ENCODE measurements at places on chromosomes 16 and 17. TPM values are rescaled to one million over a fixed set of nuclear protein-coding genes. Genes with fewer than 3 reads are reported as not detected.

DNA sequence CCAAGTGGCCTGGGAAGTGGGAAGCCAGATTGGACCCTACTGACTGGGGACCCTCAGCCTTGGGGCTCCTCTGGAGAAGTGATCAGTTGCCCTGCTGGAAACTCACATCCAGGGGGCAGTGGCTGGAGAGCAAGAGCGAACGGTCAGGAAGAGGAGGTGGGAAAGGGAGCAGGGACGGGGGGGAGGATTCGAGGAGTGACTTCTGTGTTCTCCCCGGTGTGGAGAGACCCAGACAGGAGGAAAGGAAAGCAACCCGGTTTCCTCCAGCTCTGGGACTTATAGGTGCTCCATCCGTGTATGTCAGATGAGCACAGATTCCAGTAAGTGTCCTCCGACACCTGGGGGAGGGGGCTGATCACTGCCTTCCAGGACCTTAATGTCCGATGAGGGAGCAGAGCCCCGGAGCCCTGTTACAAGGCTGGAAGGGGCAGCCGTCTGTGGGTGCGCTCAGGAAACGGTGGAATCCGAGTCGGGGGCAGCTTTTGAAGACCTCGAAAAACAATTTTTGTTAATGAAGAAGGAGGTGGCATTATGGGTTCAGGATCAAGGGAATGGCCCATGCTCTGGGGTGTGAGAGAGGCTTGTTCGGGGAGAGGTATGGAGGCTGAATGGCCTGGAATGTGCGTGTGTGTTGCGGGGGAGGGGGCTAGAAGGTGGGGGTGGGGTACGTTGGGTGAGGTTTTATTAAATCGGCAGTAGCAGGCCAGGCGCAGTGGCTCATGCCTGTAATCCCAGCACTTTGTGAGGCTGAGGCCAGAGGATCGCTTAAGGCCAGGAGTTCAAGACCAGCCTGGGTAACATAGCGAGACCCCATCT lies 34.8 kb upstream of the NDRG4 start:
- peak overlapping the region; percentile 47 for H3K4me3 ChIP-seq
- H3K4me1 ChIP-seq: peaks cover 12% of the 10 kb centered on the region
- peaks cover 66% of the 10 kb centered on the region for H3K27me3 ChIP-seq
- no peak for DNase-seq

GRCh38 chr16:49564496-49565229 lies 191.1 kb downstream of the C16orf78 start:
- peak overlapping the region; percentile 4 for H3K4me3 ChIP-seq
- no peaks in the 10 kb centered on the region for H3K36me3 ChIP-seq
- H3K4me1 ChIP-seq: no peaks in the 10 kb centered on the region
- no peaks in the 10 kb centered on the region for H3K27me3 ChIP-seq

DNA sequence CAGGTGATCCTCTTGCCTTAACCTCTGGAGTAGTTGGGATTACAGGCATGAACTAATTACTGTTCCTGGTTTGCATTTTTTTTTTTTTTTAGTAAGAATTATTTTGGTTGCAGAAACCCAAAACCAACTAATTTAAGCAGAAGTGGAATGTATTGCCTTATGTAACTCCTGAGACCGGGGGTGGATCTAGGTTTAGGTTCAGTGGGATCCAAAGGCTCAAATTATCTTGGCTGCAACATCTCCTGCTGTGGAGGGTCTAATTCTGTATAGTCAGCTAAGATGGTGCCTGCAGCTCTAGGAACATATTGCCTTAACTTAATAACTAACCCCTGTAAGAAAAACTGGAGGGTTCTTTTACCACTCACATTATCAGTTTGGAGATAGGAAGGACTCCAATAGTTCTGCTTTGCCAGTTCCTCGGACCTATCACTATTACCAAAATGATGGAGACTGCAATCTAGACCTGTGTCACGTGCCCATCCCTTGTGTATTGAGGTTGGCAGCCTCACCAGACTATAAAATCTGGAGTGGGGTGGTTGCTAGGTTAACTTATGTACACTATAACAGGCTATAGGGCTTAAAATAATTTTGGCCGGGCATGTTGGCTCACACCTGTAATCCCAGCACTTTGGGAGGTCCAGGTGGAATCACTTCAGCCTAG lies 8.5 kb downstream of the SNTB2 start:
- no peaks in the 10 kb centered on the region for H3K4me1 ChIP-seq
- no peak overlapping the region for H3K27ac ChIP-seq
- DNase-seq: no peak
- no peaks in the 10 kb centered on the region for H3K27me3 ChIP-seq

DNA sequence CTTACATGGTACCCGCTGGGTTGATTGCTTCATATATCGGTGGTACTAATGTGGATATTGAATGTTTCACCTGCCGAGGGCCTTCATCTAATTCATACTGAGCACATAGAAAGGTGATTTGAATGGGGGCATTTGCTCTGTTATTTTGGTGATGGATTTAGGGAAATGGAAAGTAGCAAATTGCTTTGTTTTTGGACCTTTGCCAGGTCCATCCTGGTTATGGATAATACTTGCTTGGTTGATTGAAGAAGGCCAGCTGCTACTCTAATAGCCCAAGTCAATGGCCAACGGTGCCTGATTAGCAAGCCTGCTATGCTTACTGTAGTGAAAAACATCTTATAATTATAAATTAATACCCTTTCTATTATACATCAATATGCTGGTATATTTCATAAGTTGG lies 253.6 kb downstream of the CDH13 start:
- H3K36me3 ChIP-seq: no peaks in the 10 kb centered on the region
- H3K4me3 ChIP-seq: no peak overlapping the region
- H3K4me1 ChIP-seq: no peaks in the 10 kb centered on the region
- H3K27ac ChIP-seq: no peak overlapping the region
- no peak for DNase-seq
- H3K27me3 ChIP-seq: no peaks in the 10 kb centered on the region

GRCh38 chr16:61871837-61872777 lies 164.1 kb downstream of the CDH8 start:
- H3K27me3 ChIP-seq: no peaks in the 10 kb centered on the region
- H3K27ac ChIP-seq: no peak overlapping the region
- no peak overlapping the region for H3K4me3 ChIP-seq
- H3K36me3 ChIP-seq: no peaks in the 10 kb centered on the region
- no peaks in the 10 kb centered on the region for H3K4me1 ChIP-seq

DNA sequence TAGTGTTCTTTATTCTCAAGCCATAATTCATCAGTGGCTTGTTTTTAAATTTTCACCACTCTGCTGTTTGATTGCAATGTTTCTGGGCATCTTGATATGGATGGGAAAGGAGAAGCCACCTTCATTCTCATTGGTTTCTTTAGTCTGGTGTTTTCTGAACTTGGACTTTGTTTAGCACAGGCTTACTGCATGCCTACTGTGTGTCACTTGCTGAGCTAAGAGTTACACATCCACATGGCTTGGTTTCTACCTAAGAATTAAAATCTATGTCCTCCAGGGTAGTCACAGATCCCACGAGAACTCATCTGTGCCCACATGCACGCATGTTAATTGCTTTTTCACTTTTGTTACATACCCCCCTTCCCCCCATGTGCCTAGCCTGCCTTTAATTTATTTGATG lies 4.6 kb downstream of the CMIP start:
- no peaks in the 10 kb centered on the region for H3K27me3 ChIP-seq
- H3K4me3 ChIP-seq: no peak overlapping the region
- no peak overlapping the region for H3K27ac ChIP-seq
- DNase-seq: no peak
- no peaks in the 10 kb centered on the region for H3K36me3 ChIP-seq

GRCh38 chr16:81493755-81494433 lies 49.3 kb downstream of the CMIP start:
- H3K27ac ChIP-seq: peak overlapping the region; percentile 82
- peak; percentile 85 for DNase-seq
- no peaks in the 10 kb centered on the region for H3K4me1 ChIP-seq
- H3K4me3 ChIP-seq: no peak overlapping the region

- no peak overlapping the region for H3K4me3 ChIP-seq
- no peak for DNase-seq
- H3K27me3 ChIP-seq: no peaks in the 10 kb centered on the region
- no peaks in the 10 kb centered on the region for H3K4me1 ChIP-seq
- H3K36me3 ChIP-seq: no peaks in the 10 kb centered on the region
Observed at GRCh38 chr16:83965444-83966152, 2.4 kb upstream of the NECAB2 start.

GRCh38 chr16:11759997-11760396 lies 17.3 kb upstream of the TXNDC11 start:
- H3K36me3 ChIP-seq: peaks cover 5% of the 10 kb centered on the region
- H3K4me3 ChIP-seq: no peak overlapping the region
- no peak for DNase-seq
- no peak overlapping the region for H3K27ac ChIP-seq

- H3K36me3 ChIP-seq: no peaks in the 10 kb centered on the region
- no peaks in the 10 kb centered on the region for H3K27me3 ChIP-seq
- H3K4me3 ChIP-seq: no peak overlapping the region
- no peak for DNase-seq
- no peak overlapping the region for H3K27ac ChIP-seq
- H3K4me1 ChIP-seq: no peaks in the 10 kb centered on the region
Observed at GRCh38 chr17:20207262-20207985, 198.3 kb downstream of the SPECC1 start.

Gene CFAP97D1
- total RNA-seq: not detected

Gene CCL14
- 12.4 TPM for total RNA-seq

Gene PLA2G10
- not detected for total RNA-seq

Gene LITAFD
- total RNA-seq: not detected

Gene TRPV3
- 1.1 TPM for total RNA-seq

All from breast epithelium (tissue), 4 donors.